Activated gamma-delta T cell (primary cell): ENCODE measurements at places on chromosomes 4 and X.

DNA sequence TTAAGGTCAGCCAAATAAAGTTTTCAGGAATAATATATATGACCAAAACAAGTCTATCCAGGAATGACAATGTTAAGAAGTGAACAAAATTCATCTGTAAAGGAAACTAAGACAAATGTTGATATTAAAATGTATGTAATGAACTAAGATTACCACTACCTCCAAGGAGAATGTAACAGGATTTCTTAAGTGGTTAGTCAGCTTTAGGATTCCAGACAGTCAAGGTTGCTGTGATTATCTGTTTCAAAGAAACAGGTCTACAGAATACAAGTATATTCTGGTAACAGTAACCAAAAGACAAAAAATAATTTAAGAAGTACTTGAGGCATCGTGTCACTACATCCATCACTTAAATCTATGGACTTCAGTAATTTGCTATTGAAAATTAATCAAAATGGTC lies 172.8 kb downstream of the SCFD2 start:
- DNase-seq = no peak

- no peak for DNase-seq
These were observed 628.8 kb downstream of the ADGRL3 start for GRCh38 chr4:61828960-61829359.

GRCh38 chrX:132662844-132663243 lies 174.0 kb upstream of the MBNL3 start:
- DNase-seq = no peak

GRCh38 chr4:185192059-185192458 lies 11.7 kb downstream of the CFAP97 start:
- DNase-seq = no peak

- no peak for DNase-seq
These were observed 59.3 kb downstream of the MAML3 start for GRCh38 chr4:140094438-140095420.

GRCh38 chr4:87934157-87934704 lies 41.3 kb upstream of the SPP1 start:
- DNase-seq = no peak

DNA sequence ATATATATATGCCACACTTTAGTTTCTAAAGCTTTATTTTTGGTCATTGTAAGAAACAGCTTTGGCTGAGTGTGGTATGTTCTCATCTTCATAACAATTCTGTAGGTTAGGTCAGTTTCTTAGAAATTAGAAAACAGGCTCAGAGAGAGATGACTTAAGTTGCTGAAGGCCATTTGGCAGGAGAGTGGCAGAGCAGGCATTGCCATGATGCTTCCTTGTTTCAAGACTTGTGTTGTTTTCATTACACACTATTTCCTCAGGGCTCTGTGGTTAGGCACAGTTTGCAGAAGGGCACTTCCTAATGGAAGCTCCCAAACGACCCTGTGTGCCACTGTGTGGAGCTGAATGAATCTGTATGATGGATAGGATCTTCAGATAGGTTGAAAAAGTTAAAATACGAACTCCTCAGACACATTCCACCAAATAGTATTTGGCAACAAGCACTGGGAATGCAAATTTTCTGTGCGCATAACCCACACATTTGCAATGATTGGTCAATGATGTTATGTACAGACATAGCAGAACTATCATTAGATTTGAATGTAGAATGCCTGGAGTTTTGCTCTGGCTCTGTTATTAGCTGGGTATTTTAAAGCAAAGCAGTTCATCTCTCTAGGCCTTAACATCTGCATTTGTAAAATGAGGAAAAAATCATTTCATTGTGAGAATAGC lies 274.3 kb upstream of the HS3ST1 start:
- DNase-seq = no peak

- no peak for DNase-seq
These were observed 12.9 kb upstream of the COL25A1 start for GRCh38 chr4:109315341-109315740.

DNA sequence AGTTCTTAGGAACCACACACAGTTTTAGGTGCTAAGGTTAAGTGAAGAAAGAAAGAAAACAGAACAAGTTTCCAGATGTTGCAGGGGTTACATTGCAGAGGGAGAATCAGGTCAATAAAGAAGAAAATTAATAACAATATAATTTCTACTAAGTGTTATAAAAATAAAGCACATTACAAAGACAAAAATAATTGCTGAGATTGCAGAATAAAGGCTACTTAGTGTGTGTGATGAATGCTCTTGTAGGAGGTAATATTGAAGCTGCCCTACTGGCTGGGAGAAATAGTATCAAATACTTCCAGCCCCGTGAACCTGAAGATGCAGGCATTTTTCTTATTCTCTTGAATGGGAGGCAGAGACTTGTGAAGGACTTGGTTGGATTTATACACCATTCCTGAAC lies 33.2 kb upstream of the FAM9A start:
- no peak for DNase-seq

- DNase-seq = no peak
These were observed 158.2 kb upstream of the MAP3K15 start for GRCh38 chrX:19673375-19674040.

DNA sequence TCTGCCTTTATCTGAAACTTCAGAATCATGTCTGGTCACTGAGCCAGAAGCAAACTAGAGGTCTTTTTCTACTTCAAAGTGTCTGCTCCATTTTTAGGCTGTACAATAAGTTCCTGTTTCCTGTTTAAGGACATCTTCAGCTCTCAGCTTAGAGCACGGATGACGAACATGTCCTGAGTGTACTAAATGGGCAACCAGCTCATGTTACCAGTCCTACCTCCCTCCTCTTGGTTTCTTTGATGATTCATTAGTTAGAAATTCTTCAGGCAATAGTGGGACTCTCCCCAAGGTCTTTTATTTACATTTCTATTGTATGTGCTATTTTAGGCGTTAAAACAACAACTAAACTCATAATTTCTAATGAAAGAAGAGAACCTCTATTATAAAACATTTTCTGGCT lies 58.0 kb downstream of the ENPEP start:
- no peak for DNase-seq
